Epithelial cell of proximal tubule (primary cell): ENCODE measurements at places on chromosomes 5 and 9.

GRCh38 chr9:76873056-76873792 is 32.7 kb downstream of the PRUNE2 start:
- no peak for DNase-seq

DNA sequence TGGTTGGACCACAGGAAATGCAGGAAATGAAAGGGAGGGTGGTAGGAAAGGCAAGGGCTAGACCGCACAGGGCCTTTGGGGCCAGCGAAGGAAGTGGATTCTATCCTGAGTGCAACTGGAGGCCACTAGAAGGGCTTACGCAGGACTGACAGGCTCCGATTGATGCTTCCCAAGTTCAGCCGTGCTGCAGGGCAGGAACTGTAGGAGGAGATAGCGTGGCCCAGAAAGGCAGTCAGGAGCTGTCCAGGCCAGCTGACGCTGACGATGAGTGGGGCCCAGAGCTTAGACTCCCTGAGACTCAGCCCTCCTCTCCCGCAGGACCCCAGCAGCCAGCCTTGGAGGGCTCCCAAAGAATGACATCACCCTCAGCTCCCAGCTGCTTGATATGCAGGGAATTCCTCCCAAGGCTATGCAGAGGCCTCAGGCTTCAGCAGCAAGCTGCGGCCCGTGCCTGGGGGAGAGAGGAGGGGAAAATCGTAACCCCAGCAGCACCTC is 48.8 kb downstream of the KCNIP1 start:
- DNase-seq, result no peak

DNA sequence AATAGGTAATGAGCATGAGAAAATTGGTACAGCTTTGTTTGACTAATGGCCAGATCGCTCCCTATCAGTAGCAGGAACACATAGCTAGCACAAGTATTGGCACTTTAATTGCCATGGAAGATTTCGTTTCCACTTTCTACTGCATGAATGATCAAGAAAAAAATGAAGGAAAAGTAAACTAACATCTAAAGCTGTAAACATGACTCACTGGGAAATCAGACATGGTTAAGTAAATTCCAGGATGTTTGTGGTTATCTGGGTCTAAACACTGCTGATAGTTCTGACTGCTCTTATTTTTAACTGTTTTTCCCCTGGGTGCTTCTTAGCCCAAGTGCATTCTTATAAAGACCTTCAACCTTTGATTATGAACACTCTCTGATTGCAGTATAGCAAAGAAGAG is 388.9 kb downstream of the NR2F1-AS1 start:
- DNase-seq, result peak; percentile 96

- peak; percentile 41 for DNase-seq
Measured at GRCh38 chr5:135493406-135494180, 41.4 kb upstream of the TIFAB start.

GRCh38 chr9:92507496-92507895 is 25.2 kb upstream of the ASPN start:
- no peak for DNase-seq

DNA sequence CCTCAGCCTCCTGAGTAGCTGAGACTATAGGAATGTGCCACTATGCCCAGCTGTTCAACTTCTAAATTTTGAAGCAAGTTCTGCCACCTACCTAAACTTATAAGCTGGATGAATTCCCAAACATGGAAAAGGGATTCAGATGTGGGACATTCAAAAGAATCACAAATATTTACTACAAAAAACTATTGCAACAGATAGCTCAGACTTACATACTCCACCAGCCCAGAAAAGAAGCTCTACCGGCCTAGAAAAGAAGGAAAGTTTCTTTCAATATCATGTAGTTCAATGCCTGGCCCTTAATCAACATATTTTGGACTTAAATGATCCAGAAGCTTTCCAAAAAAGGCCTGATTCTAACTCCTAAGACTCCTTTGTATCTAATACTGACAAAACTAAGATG is 23.8 kb downstream of the SH3RF2 start:
- DNase-seq, result no peak

DNA sequence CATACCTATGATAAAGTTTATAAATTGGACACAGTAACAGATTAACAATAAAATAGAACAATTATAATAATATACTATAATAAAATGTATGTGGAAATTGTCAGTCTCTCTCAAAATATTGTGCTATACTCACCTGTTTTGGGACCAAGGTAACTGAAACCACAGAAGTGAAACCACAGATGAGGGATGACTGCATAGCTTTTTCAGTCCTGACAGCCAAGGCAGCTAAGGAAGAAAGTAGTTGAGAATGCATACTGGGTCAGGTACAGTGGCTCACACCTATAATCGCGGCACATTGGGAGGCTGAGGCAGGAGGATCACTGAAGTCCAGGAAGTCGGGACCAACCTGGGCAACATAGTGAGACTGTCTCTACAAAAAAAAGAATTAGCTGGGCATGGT is 8.9 kb downstream of the SRP19 start:
- no peak for DNase-seq

DNA sequence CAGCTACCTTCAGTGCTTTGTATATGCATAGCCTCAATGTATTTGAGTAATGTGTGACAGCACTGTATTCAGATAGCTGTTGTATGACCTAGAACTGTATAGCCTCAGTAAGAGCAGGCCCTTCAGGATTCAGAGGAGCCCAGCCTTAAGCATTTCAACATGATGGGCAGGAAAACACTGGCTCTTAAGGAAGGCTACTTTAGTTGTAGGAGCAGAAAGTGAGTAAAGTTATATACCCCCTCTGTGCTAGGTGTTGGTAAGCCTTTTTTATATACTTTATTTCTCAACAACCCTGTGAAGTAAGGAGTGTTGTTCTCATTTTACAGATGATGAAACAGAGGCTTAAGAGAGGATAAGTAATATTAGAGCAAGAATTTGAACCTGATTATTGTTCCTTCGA is 1.5 kb upstream of the GPR21 start:
- DNase-seq, result no peak

GRCh38 chr5:40385544-40385943 is 294.2 kb upstream of the PTGER4 start:
- peak; percentile 56 for DNase-seq

GRCh38 chr5:27701931-27702903 is 663.8 kb upstream of the CDH9 start:
- peak; percentile 35 for DNase-seq
